ENCODE measurements at places on chromosomes 4 and X. TPM values are rescaled to one million over a fixed set of nuclear protein-coding genes. Genes with fewer than 3 reads are reported as not detected.

- no peaks in the 10 kb centered on the region for H3K36me3 ChIP-seq
- H3K4me3 ChIP-seq: peak overlapping the region; percentile 42
- H3K27me3 ChIP-seq: peaks cover 8% of the 10 kb centered on the region
- H3K27ac ChIP-seq: no peak overlapping the region
- H3K4me1 ChIP-seq: no peaks in the 10 kb centered on the region
- no peak for DNase-seq
Measured at GRCh38 chrX:53442322-53442631, 8.1 kb upstream of the HSD17B10 start.

DNA sequence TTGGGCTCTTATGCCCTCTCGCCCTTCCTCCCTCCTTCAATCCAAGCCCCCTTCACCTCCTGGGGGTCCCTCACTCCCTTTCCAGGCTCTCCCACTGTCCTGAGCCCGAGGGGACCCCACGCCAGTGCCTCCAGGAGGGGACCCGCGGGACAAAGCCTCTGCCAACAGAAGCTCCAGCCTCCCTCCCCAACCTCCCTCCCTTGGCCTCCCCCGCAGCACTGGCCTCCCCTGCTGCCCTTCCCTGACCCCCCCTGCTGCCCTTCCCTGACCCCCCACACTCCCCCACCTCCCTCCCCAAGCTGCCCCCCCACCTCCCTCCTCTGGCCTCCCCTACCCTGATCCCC is 71.0 kb upstream of the MXD4 start:
- peaks cover 6% of the 10 kb centered on the region for H3K36me3 ChIP-seq
- H3K27me3 ChIP-seq: no peaks in the 10 kb centered on the region
- H3K27ac ChIP-seq: no peak overlapping the region
- no peaks in the 10 kb centered on the region for H3K4me1 ChIP-seq
- H3K4me3 ChIP-seq: no peak overlapping the region
- no peak for DNase-seq

- H3K4me3 ChIP-seq: peak overlapping the region; percentile 69
- H3K27ac ChIP-seq: peak overlapping the region; percentile 90
- peak; percentile 75 for DNase-seq
- peaks cover 8% of the 10 kb centered on the region for H3K4me1 ChIP-seq
- H3K27me3 ChIP-seq: no peaks in the 10 kb centered on the region
Measured at GRCh38 chr4:102344520-102344953, 745 bp downstream of the SLC39A8 start.

- DNase-seq: no peak
- H3K4me3 ChIP-seq: no peak overlapping the region
- H3K27me3 ChIP-seq: no peaks in the 10 kb centered on the region
- no peaks in the 10 kb centered on the region for H3K36me3 ChIP-seq
- no peak overlapping the region for H3K27ac ChIP-seq
Measured at GRCh38 chr4:107379054-107379869, 340.8 kb downstream of the PAPSS1 start.

GRCh38 chrX:63250253-63250868 is 100.8 kb downstream of the SPIN4 start:
- peak; percentile 71 for DNase-seq
- H3K4me3 ChIP-seq: no peak overlapping the region

- no peaks in the 10 kb centered on the region for H3K4me1 ChIP-seq
- H3K27ac ChIP-seq: no peak overlapping the region
- no peak overlapping the region for H3K4me3 ChIP-seq
- DNase-seq: no peak
- H3K27me3 ChIP-seq: no peaks in the 10 kb centered on the region
Measured at GRCh38 chr4:39541987-39542610, 14.9 kb upstream of the UGDH start.

DNA sequence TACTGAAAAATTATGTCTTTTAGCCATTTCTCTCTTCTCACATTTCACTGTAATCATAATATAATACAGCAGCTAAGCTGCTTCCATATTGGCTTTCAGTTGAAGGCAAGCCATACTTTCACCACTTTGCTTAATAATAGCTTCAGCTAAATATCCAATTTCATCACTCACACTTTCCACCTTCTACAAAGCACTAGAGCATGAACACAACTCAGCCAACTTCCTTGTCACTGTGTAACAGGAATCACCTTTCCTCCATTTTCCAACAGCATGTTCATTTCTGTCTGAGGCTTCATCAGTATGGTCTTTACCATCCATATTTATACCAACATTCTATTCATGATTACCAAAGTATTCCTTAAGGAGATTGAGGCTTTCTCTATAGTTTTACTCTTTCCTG is 219.8 kb upstream of the CTSO start:
- no peak for DNase-seq
- H3K27ac ChIP-seq: no peak overlapping the region
- no peaks in the 10 kb centered on the region for H3K27me3 ChIP-seq
- H3K36me3 ChIP-seq: no peaks in the 10 kb centered on the region
- H3K4me1 ChIP-seq: no peaks in the 10 kb centered on the region

- H3K27ac ChIP-seq: no peak overlapping the region
- no peaks in the 10 kb centered on the region for H3K36me3 ChIP-seq
- no peaks in the 10 kb centered on the region for H3K27me3 ChIP-seq
- DNase-seq: no peak
- H3K4me1 ChIP-seq: no peaks in the 10 kb centered on the region
Measured at GRCh38 chr4:174757736-174758135, 71.3 kb downstream of the GLRA3 start.

- H3K27ac ChIP-seq: no peak overlapping the region
- no peaks in the 10 kb centered on the region for H3K27me3 ChIP-seq
- peak; percentile 6 for DNase-seq
- no peaks in the 10 kb centered on the region for H3K4me1 ChIP-seq
Measured at GRCh38 chr4:182653596-182653995, 263.6 kb downstream of the DCTD start.

GRCh38 chr4:65515646-65516045 is 154.6 kb downstream of the EPHA5 start:
- no peaks in the 10 kb centered on the region for H3K4me1 ChIP-seq
- no peak overlapping the region for H3K27ac ChIP-seq
- no peak overlapping the region for H3K4me3 ChIP-seq
- no peak for DNase-seq

Gene TMPRSS11A
- total RNA-seq: not detected

Gene P2RY10
- total RNA-seq: 1.4 TPM

Gene RNF128
- 13.3 TPM for total RNA-seq
